Fibroblast of mammary gland (primary cell): ENCODE measurements at places on chromosomes 1 and 21.
A peak's percentile ranks its signal among the peaks of the same experiment; 100 is the strongest.

DNA sequence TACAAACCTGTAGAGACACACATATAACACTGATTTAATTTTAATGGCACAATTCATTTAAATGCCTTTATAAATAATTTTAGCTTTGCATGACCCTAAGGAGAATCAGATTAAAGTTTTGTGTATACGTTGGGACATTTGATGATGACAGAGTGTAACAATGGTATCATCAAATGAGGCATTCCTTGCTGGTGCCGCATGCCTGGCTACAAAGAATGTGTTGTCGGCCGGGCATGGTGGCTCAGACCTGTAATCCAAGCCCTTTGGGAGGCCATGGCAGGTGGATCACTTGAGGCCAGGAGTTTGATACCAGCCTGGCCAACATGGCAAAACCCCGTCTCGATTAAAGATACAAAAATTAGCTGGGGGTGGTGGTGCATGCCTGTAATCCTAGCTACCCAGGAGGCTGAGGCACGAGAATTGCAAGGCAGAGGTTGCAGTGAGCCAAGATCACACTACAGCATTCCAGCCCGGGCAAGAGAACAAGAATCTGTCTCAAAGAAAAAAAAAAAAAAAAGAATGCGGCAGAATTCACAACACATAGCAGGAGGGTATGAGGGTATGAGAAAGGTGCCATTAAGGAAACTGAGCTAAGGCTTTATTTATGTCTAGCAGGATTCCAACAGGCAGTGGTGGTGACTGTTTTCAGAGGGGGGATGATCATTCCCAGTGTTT, 58.9 kb downstream of the PTPN14 start:
- peak; percentile 24 for DNase-seq

DNA sequence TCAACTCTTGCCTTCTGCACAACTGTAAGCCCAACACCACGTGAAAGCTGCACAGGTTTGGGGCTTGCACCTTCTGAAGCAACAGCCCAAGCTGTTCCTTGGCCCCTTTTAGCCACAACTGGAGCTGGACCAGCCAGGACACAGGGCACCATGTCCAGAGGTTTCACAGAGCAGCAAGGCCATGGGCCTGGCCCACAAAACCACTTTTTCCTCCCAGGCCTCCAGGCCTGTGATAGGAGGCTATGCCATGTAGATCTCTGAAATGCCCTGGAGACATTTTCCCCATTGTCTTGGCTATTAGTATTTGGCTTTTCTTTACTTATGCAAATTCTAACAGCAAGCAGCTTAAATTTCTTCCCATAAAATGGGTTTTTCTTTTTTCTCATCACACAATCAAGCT, 126.1 kb downstream of the SLC44A5 start:
- DNase-seq: no peak

DNA sequence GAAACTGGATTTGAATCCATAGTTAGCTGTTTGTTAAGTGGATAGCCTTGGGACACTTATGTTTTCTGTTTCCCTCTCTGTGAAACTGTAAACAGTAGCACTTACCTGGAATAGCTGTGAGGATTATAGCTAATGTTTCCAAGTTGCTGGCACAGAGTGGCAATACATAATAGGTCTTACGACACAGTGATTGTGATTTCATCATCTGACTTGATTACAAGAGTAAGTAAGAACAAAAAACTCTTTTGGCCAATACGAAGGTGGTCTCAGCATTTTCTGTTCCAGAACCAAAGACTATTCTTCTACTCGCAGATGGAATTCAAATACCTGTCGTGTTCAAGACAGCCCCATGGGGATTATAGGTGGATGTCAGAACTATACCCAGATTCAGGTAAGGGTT, 2.1 kb downstream of the C8B start:
- peak; percentile 40 for DNase-seq

GRCh38 chr1:61993331-61993961, 201.2 kb upstream of the L1TD1 start:
- DNase-seq: no peak

GRCh38 chr21:42149656-42150473, 69.1 kb upstream of the ABCG1 start:
- no peak for DNase-seq

GRCh38 chr1:43331688-43332087, 5.9 kb upstream of the MPL start:
- DNase-seq: no peak

- no peak for DNase-seq
Measured at GRCh38 chr1:6464514-6464836, 1.5 kb downstream of the TNFRSF25 start.

DNA sequence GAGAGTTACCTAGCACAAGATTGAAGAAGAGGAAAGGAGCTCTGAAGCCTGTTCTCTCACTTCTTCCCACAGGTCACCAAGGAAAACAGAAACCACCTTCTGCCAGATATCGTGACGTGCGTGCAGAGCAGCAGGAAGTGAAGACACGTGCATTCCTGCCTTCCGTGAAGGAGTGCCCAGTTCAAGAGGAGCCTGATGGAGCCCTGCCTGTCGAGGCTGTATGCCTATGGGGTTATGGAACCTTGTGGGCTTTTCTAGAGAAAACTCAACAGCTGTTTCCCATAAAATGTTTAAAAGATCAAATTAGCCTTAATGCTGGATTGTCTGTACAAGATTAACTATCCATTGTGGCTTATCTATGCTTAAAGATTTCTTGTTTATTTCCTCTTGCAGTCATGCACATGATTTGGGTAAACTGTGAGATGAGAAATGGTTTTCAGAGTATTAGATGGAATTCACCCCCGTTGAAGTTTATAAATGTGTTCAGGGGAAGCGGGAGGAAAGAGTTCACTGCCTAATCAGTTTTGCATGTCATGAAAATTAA, 27.8 kb downstream of the NTPCR start:
- no peak for DNase-seq

GRCh38 chr1:1250786-1251284, 4.3 kb upstream of the C1QTNF12 start:
- no peak for DNase-seq

DNA sequence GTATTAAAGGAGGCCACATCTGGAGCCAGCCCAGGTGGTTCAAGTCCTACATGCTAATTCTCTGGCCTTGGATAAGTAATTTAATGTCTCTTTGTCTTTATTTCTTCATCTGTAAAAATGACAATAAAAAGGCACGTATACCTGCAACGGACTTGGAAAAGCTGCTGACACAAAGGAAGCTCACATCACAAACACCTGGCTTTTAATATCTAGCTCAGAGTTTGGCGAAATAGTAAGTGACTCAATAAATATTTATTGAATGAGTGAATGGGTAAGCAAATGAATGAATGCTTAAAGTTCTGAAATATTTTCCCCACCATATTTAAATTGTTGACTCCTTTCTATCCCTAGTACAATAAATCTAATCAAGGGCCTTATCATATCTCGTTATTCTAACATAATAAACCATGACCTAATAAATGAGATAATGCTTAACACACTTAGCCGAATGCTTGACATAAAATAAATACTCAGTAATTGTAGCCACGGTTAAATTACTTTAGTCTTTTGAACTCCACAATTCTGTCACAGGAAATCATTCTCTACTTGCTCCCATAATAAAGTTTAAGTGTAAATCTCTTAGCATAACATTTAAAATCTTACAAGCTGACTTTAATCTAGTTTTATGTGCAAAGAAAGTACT, 74.7 kb upstream of the PALMD start:
- DNase-seq: no peak

- peak; percentile 68 for DNase-seq
Measured at GRCh38 chr1:203216274-203217138, 13.0 kb downstream of the CHIT1 start.

- DNase-seq: no peak
Measured at GRCh38 chr1:77986810-77987209, 7.9 kb upstream of the FUBP1 start.

GRCh38 chr1:3067301-3067670, 1.7 kb upstream of the PRDM16 start:
- DNase-seq: no peak

DNA sequence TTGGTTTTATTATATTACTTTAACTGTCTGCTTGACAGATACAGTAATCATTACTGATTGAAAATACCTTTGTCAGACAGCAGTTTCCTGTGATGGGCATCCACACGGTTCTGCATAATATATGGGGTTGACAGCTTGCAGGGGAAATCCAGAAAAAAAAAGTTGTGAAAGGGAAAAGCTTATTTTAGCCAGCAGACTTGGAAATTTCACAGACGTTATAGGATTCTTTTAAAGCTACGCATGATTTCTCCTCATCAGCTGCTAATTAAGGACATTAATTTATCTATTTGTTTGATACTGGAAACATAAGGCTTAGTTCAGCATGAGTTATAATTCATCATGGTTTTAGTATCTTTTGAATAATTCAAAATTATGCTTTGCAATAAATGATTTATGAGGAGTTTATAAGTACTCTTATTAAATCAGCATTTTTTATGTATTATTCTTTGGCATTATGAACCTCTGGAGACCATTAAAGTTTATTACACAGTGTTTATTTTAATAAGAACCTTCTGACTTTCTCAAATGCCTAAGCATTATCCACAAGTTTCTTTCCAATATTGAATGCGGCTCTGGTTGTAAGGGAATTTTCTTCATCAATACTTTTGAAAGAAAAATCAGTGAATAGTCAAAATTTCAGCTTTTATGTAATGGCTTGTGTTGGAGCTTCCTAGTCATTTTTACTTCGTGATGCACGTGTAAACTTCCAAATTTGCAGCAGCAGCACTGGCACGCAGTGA, 235.3 kb upstream of the KCNK2 start:
- DNase-seq: no peak

- DNase-seq: no peak
Measured at GRCh38 chr1:70497152-70497551, 86.1 kb downstream of the CTH start.

DNA sequence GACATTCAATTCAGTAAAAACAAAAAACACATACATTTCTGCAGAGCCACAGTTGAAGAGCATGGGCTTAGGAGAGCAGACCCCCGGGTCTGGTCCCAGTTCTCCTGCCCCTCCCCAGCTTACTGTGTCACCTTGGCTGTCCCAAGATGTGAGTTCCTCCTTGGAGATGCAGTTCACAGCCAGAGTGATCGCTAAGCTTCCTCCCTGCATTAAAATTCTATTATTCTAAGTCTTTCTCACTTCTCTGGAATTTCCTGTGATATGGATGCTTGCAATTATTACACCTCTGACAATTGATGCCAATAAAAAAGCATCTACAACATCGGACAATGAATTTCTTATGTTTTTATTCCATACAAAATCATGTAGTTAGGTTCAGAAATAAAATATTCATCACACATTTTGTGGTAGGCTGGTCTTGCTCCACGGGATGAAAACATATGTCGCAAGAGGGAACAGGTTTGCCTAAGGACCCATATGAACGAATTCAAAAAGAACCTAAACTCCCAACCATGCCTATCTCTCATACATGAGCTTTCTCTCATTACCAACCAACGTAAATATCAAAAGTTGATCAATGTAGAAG, 328.5 kb upstream of the RUNX1 start:
- no peak for DNase-seq

DNA sequence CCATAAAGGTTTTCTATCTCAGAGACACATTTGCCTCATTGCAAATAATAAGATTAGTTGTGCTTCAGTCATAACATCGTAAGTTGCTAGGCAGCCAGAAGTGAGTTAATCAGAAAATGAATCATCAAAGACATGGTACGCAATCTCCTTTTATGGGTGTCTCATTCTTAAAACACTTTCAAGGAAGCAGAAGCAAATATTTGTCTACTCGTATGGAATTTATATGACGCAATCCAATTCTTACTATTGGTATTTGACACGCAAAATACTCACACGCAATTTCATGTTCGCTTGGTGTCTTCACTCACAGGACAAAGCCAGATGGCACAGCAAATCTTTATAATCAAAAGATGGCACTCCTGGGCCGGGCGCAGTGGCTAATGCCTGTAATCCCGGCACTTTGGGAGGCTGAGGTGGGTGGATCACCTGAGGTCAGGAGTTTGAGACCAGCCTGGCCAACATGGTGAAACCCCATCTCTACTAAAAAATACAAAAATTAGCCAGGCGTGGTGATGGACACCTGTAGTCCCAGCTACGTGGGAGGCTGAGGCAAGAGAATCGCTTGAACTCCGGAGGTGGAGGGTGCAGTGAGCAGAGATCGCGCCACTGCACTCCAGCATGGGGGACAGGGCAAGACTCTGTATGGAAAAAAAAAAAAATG, 56.4 kb downstream of the HLCS start:
- DNase-seq: peak; percentile 98

DNA sequence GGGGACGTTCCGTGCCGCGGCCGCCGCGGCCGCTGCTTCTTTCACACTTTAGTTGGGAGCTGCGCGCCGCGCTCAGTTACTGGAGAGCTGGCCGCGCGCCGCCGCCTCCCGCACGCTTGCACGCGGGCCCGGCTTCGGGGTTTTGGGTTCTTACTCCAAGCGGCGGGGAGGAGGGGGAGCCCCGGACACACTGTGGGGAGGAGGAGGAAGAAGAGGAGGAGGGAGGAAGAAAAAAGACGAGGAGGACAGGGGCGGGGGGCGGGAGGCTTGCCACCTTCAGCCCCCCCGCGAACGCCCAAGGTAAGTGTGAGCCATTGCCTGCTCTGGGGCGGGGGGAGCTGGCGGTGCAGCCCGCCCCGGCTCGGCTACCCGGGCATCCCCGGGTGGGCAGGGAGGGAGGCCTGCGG, 243 bp downstream of the C1orf21 start:
- no peak for DNase-seq

DNA sequence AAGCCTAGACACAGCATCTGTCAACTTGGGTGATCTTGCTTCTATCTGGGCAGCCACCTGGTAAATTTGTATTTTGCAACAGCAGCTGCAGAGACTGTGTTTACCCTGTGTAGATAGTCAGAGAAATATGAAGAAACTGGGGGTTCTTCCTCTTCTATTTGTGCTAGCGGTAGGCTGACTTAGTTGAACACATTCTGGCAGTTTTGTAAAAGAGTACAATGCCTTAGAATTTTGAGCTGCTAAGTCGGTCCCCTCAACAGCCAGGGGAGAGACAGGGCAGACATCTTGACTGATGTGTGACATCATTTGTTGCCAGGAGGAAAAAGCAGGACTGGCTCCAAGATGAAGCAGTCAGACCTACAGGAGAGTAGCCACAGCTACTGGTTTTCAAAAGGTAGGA, 53.7 kb downstream of the KCNJ6 start:
- no peak for DNase-seq

- peak; percentile 11 for DNase-seq
Measured at GRCh38 chr1:172717722-172718465, 59.0 kb downstream of the FASLG start.

GRCh38 chr1:38381256-38381655, 334.7 kb upstream of the POU3F1 start:
- no peak for DNase-seq

- DNase-seq: peak; percentile 3
Measured at GRCh38 chr1:83113652-83114051, 885.3 kb downstream of the TTLL7 start.

- DNase-seq: no peak
Measured at GRCh38 chr21:17578876-17579275, 33.8 kb downstream of the BTG3 start.

DNA sequence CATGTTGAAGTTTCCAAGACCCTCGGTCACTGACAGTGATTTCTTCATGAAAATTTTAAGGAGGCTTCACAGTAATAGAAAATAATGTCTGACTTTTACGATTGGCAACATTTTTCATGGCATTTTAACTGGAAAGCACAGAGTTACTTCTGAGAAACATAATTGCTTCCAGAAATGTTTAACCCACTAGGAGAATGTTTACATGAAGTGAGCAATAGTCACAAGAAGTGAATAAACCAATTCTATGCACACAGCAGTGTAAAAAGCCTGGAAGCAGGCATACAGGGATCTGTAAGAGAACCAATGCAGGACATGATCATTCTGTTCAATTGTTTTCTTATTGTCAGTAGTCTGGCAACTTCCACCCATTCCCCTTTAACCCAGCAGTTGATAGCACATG, 316.2 kb upstream of the CXADR start:
- peak; percentile 6 for DNase-seq

GRCh38 chr1:204560590-204561150, 44.5 kb downstream of the MDM4 start:
- DNase-seq: peak; percentile 15
